Right cardiac atrium (tissue), 5 donors: ENCODE measurements at places on chromosomes 3 and 15. TPM values are rescaled to one million over a fixed set of nuclear protein-coding genes. Genes with fewer than 3 reads are reported as not detected.
A peak's percentile ranks its signal among the peaks of the same experiment; 100 is the strongest.

- no peak for DNase-seq
These were observed 8.6 kb downstream of the MAP3K13 start for GRCh38 chr3:185371306-185372074.

DNA sequence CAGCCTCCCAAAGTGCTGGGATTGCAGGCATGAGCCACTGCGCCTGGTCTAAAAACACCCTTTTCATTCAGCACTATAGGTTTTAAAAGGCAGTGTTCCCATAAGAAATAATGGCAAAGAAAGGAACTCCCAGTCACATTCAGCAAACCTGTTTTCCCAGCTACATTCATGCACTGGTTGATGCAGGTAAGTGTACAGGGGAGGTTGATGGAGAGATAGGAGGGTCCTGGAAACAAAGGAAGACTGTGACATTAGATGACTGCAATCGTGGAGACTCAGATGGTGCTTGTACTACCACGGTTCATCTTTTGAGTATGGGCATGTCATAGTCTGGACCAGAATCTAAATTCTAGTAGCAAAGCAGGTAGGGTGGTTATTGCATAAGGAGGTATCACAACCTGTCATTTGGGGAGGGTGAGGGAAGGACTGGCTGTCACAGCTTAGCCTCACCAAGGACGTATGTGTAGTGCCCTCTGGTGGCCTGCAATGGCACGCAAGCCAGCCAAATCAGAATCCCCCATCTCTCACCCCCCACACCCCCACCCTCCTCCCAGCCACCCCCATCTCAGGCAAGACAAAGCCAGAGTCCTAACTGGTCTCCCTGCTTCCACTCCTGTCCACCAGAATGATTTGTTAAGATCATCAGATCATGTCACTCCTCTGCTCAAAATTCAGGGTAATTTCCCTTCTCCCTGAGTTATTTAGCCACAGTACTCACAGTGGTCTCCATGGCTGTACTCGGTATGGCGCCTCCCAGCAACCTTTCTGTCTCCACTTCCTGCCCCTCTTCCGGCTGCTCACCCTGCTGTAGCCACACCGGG, 28.8 kb upstream of the UBL7 start:
- DNase-seq, result peak; percentile 72

MESP2 gene
- 0.34 TPM for total RNA-seq

KBTBD8 gene
- total RNA-seq, result 5.7 TPM

EPHB3 gene
- total RNA-seq, result 1.3 TPM

ROPN1 gene
- total RNA-seq, result 2.0 TPM

ADGRG7 gene
- total RNA-seq, result not detected

GNAT1 gene
- not detected for total RNA-seq
